ENCODE measurements at places on chromosomes 7 and 10. TPM values are rescaled to one million over a fixed set of nuclear protein-coding genes. Genes with fewer than 3 reads are reported as not detected.

- H3K27me3 ChIP-seq, result no peaks in the 10 kb centered on the region
- no peaks in the 10 kb centered on the region for H3K4me1 ChIP-seq
- H3K36me3 ChIP-seq, result peaks cover 63% of the 10 kb centered on the region
- DNase-seq, result no peak
- no peak overlapping the region for H3K4me3 ChIP-seq
Observed at GRCh38 chr10:1043532-1043995, 5.4 kb downstream of the IDI1 start.

The NODAL gene
- 19.2 TPM for total RNA-seq

GRCh38 chr7:88842201-88842600 lies 46.7 kb upstream of the TEX47 start:
- H3K4me3 ChIP-seq, result no peak overlapping the region
- DNase-seq, result no peak
- no peak overlapping the region for H3K27ac ChIP-seq
- H3K36me3 ChIP-seq, result no peaks in the 10 kb centered on the region

- no peaks in the 10 kb centered on the region for H3K4me1 ChIP-seq
- no peak for DNase-seq
- H3K36me3 ChIP-seq, result no peaks in the 10 kb centered on the region
- H3K27me3 ChIP-seq, result no peaks in the 10 kb centered on the region
- no peak overlapping the region for H3K4me3 ChIP-seq
- H3K27ac ChIP-seq, result no peak overlapping the region
Observed at GRCh38 chr7:11317766-11318165, 344.1 kb downstream of the PHF14 start.

- no peak for DNase-seq
- peaks cover 2% of the 10 kb centered on the region for H3K4me1 ChIP-seq
- H3K27ac ChIP-seq, result no peak overlapping the region
Observed at GRCh38 chr7:2405601-2406345, 2.4 kb downstream of the CHST12 start.

GRCh38 chr7:100087055-100087750 lies 1.6 kb upstream of the COPS6 start:
- H3K27ac ChIP-seq, result no peak overlapping the region
- H3K36me3 ChIP-seq, result peaks cover 20% of the 10 kb centered on the region
- DNase-seq, result no peak

GRCh38 chr7:69845721-69846495 lies 247.6 kb downstream of the AUTS2 start:
- peaks cover 3% of the 10 kb centered on the region for H3K4me1 ChIP-seq
- no peak overlapping the region for H3K4me3 ChIP-seq
- no peaks in the 10 kb centered on the region for H3K27me3 ChIP-seq
- no peaks in the 10 kb centered on the region for H3K36me3 ChIP-seq
- DNase-seq, result no peak
- H3K27ac ChIP-seq, result no peak overlapping the region

DNA sequence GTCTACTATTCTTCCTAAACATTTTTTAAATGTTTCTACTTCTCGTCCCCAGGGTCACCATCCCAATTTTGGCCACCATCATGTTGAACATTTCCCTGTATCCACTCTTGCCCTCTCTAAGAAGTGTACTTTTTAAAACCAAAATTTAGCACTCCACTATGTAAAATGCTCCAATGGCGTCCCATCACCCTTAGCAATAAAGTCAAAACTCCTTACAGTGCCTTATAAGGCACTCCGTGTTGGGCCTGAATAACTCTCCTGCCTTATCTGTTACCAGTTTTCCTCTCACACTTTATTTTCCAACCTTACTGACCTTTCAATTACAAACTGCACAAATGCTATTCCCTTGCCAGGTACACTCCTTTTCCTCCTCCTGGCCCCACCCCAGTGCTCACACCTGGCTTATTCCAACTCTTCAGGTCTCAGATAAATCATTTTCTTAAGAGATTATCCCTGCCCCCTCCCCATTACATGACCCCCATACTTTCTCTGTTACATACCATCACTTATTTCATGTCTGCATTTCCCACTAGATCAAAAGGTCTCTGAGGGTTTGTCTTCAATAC lies 1.3 kb downstream of the TMEM168 start:
- no peaks in the 10 kb centered on the region for H3K4me1 ChIP-seq
- H3K4me3 ChIP-seq, result peak overlapping the region; percentile 96
- H3K27ac ChIP-seq, result no peak overlapping the region
- peaks cover 6% of the 10 kb centered on the region for H3K36me3 ChIP-seq
- no peaks in the 10 kb centered on the region for H3K27me3 ChIP-seq

DNA sequence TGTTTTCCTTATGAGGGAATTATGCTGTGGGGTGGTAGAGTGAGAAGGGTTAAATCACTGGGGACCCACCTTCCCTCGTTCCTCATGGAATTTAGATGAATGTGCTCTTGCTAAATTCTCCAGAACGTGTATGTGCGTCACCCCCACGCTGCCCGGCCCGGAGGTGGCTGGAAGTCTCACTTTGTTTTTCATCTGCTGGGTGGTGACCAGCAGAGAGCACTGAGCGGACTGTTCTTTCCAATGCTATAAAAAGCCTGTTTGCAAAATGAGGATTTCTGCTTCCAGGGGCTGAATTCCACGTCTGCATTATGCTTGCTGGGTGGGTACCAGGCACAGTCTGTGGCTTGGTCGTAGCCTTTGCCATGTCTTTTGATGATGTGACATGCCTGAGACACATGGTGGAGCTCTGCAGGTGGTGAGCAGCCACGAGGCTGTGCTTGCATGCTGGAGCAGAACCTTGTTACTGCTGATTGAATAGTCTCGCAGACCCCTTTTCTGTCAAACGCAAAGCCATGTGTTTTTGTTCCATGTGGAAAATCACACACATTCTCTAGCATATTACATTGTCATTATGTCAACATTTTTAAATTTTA lies 31.9 kb upstream of the INSYN2A start:
- no peak overlapping the region for H3K4me3 ChIP-seq
- DNase-seq, result no peak
- H3K27me3 ChIP-seq, result no peaks in the 10 kb centered on the region
- H3K36me3 ChIP-seq, result no peaks in the 10 kb centered on the region
- no peaks in the 10 kb centered on the region for H3K4me1 ChIP-seq

GRCh38 chr10:131694781-131695495 lies 205.9 kb upstream of the PPP2R2D start:
- H3K27me3 ChIP-seq, result no peaks in the 10 kb centered on the region
- H3K36me3 ChIP-seq, result no peaks in the 10 kb centered on the region
- no peaks in the 10 kb centered on the region for H3K4me1 ChIP-seq
- peak; percentile 29 for DNase-seq
- H3K27ac ChIP-seq, result no peak overlapping the region

- no peaks in the 10 kb centered on the region for H3K4me1 ChIP-seq
- DNase-seq, result no peak
- no peak overlapping the region for H3K27ac ChIP-seq
- H3K27me3 ChIP-seq, result peaks cover 16% of the 10 kb centered on the region
- no peak overlapping the region for H3K4me3 ChIP-seq
Observed at GRCh38 chr10:30812018-30812851, 182.7 kb upstream of the LYZL2 start.

DNA sequence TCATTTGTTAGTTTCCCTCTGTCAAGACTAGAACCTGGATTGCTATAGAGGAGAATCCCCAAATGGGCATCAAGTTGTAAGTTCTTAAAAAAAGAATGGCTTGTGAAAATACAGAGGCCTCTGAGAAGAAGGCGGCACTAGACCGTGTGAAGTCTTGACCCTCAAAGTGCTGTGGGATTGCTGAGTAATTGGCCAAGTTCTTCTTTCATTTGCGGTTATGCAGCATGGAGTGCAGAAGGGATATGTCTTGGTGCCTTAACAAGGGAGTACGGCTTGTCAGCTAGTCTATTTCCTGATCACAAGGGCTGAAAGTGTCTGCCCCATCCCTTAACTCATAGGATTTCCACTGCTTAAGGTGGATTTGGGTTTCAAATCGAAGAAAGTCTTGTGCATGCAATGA lies 81.2 kb downstream of the MKX start:
- H3K4me1 ChIP-seq, result no peaks in the 10 kb centered on the region
- H3K27ac ChIP-seq, result no peak overlapping the region
- H3K4me3 ChIP-seq, result no peak overlapping the region
- H3K27me3 ChIP-seq, result no peaks in the 10 kb centered on the region
- no peak for DNase-seq

The PHKG1 gene
- total RNA-seq, result 0.46 TPM

DNA sequence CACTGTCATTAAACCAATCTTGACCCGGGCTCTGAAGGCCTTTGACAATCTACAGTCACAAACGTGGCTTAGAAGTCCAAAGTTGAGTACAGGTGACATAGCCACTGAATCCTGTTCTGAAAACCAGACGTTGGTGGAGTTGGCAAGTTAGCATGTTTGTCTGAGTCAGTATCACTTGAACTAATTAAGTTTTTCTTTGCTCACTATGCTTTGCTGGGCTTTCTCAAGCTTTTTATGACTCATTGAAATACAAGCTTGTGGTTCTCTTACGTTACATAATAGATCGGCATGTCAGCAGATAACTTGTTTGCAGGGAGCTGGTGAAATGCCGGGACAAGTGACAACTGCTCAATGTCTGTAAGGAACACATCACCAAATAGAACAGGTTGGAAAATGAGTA lies 53.8 kb downstream of the ARL5B start:
- no peak overlapping the region for H3K4me3 ChIP-seq
- no peak overlapping the region for H3K27ac ChIP-seq
- no peaks in the 10 kb centered on the region for H3K27me3 ChIP-seq
- no peaks in the 10 kb centered on the region for H3K4me1 ChIP-seq
- DNase-seq, result no peak

DNA sequence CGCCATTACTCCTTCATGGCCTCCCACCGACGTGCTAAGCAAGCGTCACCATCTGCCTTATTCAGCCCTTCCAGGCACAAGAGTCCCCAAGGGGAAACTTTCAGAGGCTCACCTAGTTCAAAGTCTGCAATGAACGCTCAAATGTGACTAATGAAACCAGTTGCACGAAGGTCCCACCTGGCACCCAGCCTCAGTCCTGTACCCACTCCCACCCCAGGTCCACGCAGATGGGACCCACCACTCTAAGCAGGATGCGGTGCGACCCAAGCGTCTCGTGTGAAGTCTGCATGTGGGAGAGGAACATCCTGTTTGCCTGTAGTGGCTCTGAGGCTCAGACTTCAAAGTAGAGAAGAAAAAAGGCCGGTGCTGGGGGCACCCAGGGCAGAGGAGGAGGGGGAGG lies 40.3 kb downstream of the RGS10 start:
- H3K27me3 ChIP-seq, result no peaks in the 10 kb centered on the region
- H3K36me3 ChIP-seq, result no peaks in the 10 kb centered on the region
- DNase-seq, result peak; percentile 73
- H3K27ac ChIP-seq, result no peak overlapping the region

DNA sequence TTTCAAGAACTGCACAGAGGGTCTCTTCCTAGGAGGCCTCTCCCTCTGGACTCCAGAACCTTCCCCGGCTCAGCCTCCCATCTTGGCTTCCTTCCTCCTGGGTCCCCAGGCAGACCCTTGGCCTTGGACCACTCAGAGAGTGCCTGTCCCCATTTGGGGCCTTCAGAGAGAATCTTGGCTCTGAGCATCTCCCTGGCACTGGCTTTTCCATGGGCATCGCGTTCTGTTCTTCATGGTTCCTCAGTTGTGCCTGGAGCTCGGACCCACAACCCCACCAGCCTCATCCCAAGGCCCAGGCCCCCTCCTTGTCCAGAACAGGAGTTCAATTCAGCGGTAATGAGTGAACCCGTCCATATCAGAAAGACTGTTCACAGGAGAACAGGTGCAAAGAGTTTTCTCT lies 73.4 kb downstream of the VIPR2 start:
- no peak overlapping the region for H3K4me3 ChIP-seq
- no peak overlapping the region for H3K27ac ChIP-seq
- H3K27me3 ChIP-seq, result no peaks in the 10 kb centered on the region
- no peaks in the 10 kb centered on the region for H3K36me3 ChIP-seq
- no peaks in the 10 kb centered on the region for H3K4me1 ChIP-seq
- DNase-seq, result no peak

GRCh38 chr10:71713135-71714030 lies 6.2 kb downstream of the C10orf105 start:
- H3K27me3 ChIP-seq, result no peaks in the 10 kb centered on the region
- H3K4me1 ChIP-seq, result no peaks in the 10 kb centered on the region
- H3K36me3 ChIP-seq, result no peaks in the 10 kb centered on the region
- DNase-seq, result peak; percentile 63
- no peak overlapping the region for H3K4me3 ChIP-seq

The CRYGN gene
- total RNA-seq, result 3.9 TPM

DNA sequence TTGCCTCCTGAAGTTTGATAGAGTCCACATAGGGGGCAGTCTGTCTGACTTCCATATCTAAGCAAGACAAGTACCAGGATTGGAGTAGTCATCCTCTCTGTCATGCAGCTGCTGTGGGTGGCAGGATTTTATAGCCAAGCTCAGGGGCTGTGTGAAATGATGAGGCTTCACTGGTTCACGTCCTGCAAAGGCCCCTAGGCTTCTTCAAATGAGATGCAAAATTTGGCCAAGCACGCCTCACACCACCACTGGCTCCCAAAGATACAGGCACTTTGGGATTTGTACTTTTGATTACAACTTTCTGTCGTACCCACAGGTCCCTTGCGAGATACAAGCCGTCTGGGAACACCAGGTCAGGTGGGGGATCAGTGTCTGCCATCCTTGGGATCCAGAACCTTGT lies 67.1 kb downstream of the WDFY4 start:
- H3K27me3 ChIP-seq, result no peaks in the 10 kb centered on the region
- no peak overlapping the region for H3K4me3 ChIP-seq
- H3K4me1 ChIP-seq, result no peaks in the 10 kb centered on the region
- H3K27ac ChIP-seq, result no peak overlapping the region

The MUC3A gene
- total RNA-seq, result 6.3 TPM

The CYP3A7 gene
- not detected for total RNA-seq

The TAS2R41 gene
- total RNA-seq, result not detected

- no peak overlapping the region for H3K4me3 ChIP-seq
- no peaks in the 10 kb centered on the region for H3K4me1 ChIP-seq
- no peaks in the 10 kb centered on the region for H3K36me3 ChIP-seq
- no peak for DNase-seq
- no peak overlapping the region for H3K27ac ChIP-seq
- no peaks in the 10 kb centered on the region for H3K27me3 ChIP-seq
Observed at GRCh38 chr10:129157185-129157584, 309.9 kb upstream of the MGMT start.

DNA sequence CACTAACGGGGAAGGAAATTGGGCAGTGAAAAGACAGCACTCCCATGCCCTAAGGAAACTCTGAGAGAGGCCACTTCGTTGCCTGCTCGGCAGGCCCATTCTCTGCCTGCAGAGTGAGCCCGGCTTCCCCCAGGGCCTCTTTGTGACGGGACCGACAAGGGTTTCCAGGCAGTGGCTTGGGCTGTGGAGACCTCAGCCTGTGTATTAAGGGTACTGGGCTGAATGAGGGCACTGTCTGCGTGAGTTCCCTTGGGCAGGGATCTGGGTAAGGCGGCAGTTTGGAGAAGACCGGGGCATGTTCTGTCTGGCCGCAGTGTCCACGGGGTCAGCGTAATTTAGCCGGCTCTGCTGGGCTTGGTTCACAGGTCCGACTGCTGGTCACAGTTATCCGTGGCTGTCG lies 237.2 kb downstream of the MGMT start:
- no peaks in the 10 kb centered on the region for H3K4me1 ChIP-seq
- no peaks in the 10 kb centered on the region for H3K36me3 ChIP-seq
- no peaks in the 10 kb centered on the region for H3K27me3 ChIP-seq
